ENCODE measurements at places on chromosomes 6 and 20.
A peak's percentile ranks its signal among the peaks of the same experiment; 100 is the strongest.

- DNase-seq, result no peak
Measured at GRCh38 chr20:56414842-56415765, 3.0 kb downstream of the CASS4 start.

DNA sequence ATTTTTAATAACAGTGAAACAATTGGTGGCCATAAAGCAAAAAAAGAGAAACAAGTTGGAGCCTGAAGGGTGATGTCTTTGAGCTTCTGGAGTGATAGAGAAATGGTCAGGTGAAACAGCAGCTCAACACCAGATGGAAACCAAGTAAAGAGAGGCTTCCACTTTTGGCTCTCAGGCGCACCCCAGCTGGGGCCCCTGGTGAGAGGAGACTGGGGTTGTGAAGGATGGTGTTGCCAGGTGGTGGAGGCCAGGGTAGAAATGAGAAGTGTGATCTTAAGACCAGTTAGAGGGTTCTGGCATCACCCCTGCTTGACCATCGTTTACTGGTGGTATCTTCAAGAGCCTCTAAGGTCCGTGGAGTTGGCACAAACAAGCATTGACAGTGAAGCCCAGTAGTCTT lies 126.0 kb upstream of the AKIRIN2 start:
- DNase-seq, result no peak

DNA sequence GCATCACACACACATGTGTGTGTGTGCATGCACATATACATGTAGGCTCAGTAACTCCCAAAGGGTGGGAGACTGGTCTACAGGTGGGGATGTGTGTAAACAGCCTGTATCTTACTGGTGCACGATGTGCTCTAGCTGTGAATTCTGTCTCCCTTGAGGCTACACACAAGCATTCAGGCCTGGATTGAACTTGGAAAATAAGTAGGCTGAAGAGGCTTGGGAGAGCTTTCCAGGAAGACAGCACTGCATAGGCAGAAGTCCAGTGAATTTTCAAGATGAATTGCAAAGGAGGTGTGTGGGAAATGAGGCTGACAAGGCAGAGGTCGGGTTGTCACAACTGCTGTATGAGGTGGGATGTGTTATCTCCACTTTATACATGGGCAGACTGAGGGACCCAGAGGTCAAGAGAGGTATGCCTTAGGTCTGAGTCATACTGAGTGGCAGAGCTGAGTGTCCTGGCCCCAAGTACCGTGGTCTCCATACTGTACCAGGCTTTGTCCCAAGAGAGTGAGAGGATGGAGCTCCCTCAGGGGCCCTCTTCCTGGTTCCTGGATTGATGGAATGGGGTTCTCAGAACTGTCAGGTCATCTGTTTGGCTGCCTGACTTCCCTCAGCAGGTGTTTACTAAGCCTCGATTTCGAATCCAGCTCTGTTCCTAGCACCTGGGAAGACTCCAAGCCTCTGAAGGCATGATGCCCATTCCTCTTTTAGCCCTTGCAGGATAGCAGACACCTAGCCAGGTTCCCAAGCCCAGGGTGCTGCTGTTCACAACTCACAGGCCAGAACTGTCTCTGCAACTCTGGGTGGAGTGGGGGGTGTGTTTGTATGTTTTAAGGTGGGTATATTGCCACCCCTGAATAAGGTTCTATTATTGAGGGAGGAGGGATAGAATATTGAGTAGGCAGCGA lies 14.4 kb downstream of the SNPH start:
- DNase-seq, result no peak

- peak; percentile 57 for DNase-seq
Measured at GRCh38 chr6:1596088-1596852, 13.4 kb upstream of the FOXC1 start.

DNA sequence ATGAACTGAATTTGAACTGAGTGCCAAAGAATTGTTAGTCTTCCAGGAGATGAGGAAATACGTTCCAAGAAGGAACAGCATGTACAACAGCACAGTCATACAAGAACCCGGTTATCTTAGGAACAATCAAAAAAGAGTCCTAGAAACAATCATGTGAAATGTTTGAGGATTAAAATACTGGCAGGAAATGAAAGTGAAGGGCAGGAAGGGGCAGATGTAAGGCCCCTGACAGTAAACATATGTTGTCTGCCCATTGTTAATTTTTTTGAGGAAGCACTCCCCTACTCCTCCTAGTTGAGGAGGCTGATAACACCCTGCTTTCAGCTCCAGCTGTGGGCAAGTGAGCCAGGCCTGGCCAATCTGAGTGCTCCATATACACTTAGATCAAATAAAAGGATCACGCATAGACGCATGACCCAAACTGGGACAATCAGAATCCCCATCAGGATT lies 220.9 kb downstream of the HACE1 start:
- DNase-seq, result no peak

- DNase-seq, result no peak
Measured at GRCh38 chr20:23349338-23350195, 1.0 kb upstream of the NXT1 start.

DNA sequence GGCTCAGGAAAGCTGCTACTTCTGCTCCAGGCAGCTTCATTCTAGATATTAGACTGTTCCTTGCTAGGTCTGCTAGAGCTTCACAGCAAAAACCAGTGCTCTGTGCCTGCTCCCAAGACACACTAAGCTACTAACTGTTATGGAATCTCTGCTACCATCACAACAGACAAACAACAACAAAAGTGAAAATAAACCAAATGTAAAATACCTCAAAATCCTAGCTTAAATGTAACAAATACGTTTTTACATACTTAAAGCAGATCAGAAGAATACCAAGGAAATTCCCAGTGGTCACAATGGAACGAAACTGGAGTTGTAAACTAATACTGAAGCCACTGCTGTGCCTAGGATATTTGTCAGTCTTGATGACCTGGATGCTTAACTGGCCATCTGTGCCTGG lies 84.6 kb upstream of the EZR start:
- DNase-seq, result no peak

- no peak for DNase-seq
Measured at GRCh38 chr20:61754976-61755778, 310.5 kb downstream of the TAF4 start.

GRCh38 chr6:159821122-159821521 lies 21.0 kb downstream of the PNLDC1 start:
- no peak for DNase-seq

- DNase-seq, result no peak
Measured at GRCh38 chr20:45783656-45784294, 7.9 kb downstream of the WFDC3 start.

DNA sequence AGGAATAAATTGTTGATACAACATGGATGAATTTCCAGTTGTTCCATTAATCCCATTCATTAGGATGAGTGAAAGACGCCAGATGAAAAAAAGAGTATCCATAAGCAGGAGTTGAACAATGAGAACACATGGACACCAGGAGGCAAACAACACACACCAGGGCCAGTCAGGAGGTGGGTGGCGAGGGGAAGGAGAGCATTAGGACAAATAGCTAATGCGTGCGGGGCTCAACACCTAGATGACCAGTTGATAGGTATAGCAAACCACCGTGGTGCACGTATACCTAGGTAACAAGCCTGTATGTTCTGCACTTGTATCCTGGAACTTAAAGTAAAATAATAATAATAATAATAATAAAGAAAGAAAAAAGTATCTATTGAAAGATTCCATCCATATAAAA lies 11.1 kb downstream of the PCED1A start:
- DNase-seq, result no peak

DNA sequence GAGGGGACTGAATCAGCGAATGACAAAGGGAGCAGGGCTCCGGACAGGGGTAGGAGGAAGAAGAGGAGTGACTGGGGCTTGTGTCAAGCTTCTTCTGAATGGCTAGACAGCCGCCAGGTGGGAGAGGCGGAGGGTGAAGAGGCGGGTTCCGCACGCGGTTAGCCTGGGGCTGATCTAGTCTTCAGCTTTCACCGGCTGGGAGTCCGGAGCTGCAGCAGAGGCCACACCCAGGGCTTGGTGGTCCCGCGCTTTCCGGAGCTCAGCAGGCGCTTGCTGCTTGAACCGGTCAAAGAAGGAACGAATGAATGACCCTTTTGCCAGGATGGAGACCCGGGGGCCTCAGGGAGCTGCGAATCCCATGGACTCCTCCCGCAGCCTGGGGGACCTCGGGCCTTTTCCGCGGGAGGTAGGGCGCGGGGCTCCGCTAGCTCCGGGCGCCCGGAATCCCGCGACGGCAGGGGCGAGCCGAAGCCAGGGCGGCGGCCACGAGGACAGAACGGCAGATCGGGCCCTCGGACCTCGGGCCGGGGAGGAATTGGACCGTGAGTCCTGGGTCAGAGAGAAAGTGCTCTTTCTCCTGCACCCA lies at the start of gene C6orf141:
Gene C6orf141, plus strand, starts transcription at position 177 of the 586 bp plus-strand sequence. Its CDS starts 125 bp downstream, at position 302.
- DNase-seq, result no peak

DNA sequence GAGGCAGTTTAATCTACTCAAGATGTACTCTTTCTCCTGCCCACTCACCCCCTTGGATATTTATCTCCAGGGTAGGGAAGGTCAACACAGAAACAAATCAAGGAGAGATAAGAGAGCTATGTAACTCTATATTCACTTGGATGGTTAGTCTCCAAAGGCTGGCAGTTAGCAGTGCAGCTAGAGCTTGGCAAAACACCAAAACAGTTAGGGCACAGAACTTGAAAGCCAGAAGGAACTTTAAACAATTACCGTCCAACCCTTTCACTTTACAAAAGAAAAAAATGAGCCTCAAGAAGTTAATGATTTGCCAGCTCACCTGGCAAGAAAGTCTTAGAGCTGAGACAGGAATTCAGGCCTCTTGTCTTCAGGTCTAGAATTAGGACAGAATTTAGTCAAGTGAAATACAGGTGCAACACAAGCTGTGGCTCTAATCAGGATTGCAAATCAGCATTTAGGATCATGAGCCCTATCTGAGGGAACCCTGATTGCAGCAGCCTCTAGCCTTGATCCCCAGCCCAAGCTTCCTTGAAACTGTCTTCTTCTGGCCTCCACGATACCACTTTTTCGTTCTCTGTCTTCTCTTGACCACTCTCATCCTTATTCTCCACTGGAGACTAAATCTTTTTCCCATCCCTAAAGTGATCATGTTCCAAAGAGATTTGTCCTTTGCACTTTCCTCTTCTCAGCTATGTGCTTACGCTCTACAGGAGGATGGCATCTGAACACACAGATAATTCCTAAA lies 14.9 kb downstream of the NEDD9 start:
- DNase-seq, result no peak

DNA sequence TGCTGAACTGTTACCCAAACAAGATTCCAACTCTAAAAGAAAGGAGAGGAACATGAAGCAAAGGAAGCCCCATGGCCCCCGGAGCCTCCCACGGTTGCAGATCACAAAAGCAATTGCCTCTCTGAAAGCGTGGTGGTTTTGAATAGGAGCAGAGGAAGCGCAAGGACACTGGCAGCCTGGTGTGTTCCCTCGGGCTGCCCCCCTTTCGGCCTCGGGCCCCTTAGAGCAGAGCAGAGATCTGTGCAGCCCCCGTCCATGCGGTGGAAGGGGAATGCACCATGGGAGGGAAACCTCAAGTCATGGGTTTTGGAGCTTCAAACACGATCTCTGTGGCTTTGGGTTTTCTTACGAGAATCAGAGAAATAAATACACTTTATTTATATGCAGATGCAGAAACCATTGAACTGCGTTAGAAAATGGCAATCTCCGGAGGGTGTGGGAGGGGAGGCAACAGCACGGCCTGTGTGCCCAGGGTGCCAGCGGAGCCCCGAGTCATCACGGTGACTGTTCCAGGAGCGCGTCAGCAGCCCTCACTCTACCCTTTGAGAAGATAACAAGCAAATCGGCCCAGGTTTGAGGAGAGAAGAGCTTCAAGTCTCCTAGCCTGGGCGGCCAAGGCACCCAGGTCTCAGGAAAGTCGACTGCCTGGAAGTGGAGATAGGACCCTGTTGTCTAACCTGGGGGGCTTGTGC lies 20.5 kb downstream of the FOXF2 start:
- no peak for DNase-seq

- peak; percentile 49 for DNase-seq
Measured at GRCh38 chr6:118985123-118985830, 50.3 kb upstream of the MCM9 start.

DNA sequence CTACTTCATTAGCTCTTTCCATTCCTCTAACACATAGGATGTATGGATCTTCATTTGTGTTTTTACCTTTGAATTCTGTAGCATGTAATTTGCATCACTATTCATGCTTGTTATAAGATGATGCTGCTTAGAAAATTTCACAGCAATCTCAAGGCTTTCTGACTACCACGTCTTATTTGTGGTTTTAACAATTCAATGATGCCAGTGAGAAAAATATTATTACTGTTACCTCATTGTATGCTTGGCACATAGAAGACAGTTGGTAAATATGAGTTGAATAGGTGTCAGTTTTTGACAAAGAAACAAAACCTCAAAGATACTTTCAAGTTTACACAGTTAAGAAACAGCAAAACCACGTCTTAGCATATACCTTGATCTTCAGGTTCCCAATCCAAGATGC lies 428.6 kb downstream of the TFAP2A start:
- no peak for DNase-seq

- no peak for DNase-seq
Measured at GRCh38 chr6:157769776-157770426, 53.1 kb upstream of the SNX9 start.

Measured in myocyte (in vitro differentiated cells).